Lung (tissue), 17 donors: ENCODE measurements at places on chromosomes 11 and 22. TPM values are rescaled to one million over a fixed set of nuclear protein-coding genes. Genes with fewer than 3 reads are reported as not detected.

Gene GLYATL1B
- total RNA-seq = not detected

Gene SLC1A2
- total RNA-seq = 1.6 TPM

Gene BTBD18
- total RNA-seq = not detected

Gene RPLP2
- 441 TPM for total RNA-seq

Gene LDHAL6A
- not detected for total RNA-seq

Gene OR8G5
- total RNA-seq = 0.34 TPM

Gene MMP1
- 3.1 TPM for total RNA-seq

Gene DDTL
- total RNA-seq = 0.37 TPM

- DNase-seq = no peak
These were observed 41.6 kb downstream of the F2 start for GRCh38 chr11:46760429-46761128.

DNA sequence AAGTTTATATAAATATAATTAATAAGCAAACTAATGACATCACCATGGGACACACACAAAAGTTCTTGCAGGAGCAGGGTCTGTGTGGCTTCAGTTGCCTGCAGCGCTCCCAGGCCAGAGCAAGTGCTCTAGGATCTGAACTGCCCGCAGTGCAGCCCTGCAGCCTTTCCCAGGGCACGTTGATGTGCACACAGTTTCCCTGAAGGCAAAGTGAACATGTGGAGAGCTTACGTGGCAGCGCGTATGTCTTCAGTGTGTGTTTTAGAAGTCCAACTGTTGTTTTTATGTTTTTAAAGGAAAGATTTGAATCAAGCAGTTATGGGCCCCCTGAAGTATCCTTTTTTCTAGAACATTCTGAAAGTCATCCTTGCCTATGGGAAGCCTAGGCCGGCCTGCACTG lies 1.2 kb upstream of the TIGD3 start:
- no peak for DNase-seq

GRCh38 chr22:47092896-47093311 lies 330.5 kb downstream of the TBC1D22A start:
- peak; percentile 43 for DNase-seq

- DNase-seq = peak; percentile 7
These were observed 5.3 kb downstream of the OR51F2 start for GRCh38 chr11:4826425-4826824.

DNA sequence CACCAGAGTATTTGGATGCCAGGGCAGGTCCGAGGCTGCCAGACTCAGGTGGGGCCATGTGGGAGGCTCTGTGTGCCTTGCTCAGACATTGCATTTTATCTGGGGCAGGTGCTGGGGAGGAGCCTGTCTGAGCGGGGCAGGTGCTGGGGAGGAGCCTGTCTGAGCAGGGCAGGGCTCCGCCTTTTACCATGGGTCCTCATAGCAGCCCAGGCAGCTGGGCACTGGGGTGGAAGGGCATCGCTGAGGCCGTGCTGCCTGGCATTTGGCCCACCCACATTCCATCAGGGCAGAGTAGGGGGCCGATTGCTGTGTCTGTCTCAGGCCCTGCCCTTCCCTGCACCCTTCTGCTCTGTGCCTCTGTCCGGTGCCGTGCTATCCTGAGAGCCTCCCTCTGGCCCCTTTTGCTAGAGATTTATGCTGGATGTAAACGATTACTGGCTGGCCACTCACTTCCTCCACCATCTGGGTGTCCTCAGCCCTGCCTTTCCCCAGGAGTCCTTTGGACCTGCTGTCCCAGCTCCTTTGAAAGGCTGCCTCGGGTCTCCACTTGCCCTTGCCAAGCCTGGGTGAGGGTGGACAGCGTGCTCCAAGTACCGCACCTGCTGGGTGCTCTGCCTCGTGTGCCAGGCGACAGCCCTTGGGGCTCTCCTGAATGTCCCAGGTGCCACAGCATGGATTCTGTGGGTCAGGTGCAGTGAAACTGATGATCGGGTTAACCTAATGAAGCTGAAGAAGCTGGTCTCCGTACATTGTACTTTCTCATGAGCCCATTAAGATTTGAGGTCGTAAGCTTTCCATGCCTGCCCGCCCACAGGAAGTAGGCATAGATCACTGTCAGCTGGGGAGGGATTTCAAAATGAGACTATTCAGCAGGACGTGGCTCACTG lies 281.6 kb downstream of the TBC1D22A start:
- peak; percentile 31 for DNase-seq

DNA sequence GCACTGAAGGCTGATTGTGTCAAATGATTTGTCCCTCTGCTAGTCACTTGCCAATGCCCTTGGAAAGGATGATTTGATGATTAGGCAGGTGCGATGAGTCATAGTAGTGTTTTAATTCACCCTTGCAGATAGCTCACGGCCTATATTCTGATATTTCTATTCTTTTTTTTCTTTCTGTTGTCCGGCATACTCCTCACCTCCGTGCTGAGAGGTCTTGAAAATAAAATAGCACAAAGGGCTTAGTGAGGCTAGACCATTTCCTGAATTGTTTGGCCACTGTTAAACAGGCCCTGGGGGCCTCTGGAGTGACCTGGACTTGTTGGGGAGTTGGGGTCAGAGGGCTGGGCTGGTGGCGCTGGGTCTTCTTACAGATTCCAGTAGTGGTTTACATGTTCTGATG lies 99.8 kb downstream of the ZBTB16 start:
- no peak for DNase-seq

GRCh38 chr11:121198491-121198890 lies 94.1 kb upstream of the SC5D start:
- no peak for DNase-seq

DNA sequence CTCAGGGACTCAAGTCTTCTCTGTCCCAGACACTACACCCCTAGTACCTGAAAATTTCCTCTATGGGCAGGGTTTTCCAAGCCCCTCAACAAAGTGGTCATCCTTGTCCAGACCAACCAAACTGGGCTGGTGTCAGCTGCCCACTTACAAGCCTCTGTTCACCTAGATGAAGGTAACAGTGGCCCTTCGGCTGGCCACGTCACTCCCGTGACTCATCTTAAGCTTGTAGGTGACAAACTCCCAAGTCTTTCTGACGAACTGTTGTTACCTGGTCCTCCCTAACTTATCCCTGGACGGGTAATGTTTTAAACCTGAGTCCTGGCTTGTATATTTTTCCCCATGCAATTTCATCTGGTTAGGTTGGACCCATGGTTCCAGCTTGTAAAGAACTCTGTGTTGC lies 4.7 kb downstream of the CXCR5 start:
- no peak for DNase-seq

GRCh38 chr11:119473226-119473625 lies 50.3 kb upstream of the THY1 start:
- no peak for DNase-seq

DNA sequence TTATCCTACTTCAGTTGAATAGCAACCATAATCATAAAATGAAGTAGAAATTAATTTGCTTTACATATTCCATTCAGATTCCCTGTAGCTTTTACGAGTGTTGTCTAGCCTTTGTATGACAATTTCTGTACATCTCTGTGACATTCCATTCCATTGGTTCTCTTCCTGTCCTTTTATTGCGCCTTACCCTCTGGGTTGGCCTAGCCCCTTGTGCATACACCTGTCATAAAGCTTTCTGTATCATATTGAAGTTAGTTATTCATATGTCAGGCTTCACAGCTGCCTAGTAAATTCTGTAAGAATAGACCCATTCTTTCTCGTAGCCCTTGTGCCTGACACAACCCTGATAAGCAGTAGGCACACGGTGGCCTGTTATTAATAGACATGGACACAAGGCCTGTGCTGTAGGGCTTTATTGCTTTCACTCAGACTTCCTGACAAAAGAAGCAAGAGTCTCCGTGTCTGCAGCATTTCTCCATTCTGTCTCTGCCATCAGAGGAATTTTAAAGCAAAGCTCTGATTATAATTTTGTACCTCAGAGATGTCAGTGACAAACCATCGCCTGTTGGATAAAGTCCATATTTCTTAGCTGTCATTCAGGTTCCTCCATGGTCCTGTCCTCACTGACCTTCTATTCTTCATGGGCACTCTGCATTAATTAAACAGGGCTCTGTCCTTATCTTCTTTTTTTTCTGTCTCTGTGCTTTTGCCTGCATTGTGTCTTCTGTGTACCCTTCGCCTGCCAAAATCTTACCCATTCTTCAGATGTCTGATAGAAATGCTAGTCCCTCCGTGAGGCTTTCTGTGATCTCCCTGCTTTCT lies 49.4 kb downstream of the BID start:
- no peak for DNase-seq

DNA sequence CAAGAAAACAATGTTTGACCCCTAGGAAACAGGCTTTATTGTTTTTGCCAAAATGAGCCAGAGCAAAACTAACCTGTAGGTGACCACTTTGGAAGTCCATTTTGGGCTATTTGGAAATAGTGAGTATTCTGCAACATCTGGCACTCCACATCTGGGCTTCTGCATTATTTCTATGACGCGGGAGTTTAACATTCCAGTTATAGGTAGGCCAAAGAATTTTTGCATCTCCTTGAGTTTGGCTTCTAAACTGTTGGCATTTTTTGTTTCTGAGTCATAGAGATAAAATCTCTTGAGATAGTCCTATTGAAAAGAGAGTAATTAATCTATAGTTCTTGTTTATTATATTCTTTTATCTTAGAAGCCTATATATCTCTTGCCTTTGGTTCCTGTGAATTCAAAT lies 2.9 kb downstream of the MMP7 start:
- DNase-seq = no peak

- no peak for DNase-seq
These were observed 374.6 kb downstream of the INSC start for GRCh38 chr11:15489281-15489680.

DNA sequence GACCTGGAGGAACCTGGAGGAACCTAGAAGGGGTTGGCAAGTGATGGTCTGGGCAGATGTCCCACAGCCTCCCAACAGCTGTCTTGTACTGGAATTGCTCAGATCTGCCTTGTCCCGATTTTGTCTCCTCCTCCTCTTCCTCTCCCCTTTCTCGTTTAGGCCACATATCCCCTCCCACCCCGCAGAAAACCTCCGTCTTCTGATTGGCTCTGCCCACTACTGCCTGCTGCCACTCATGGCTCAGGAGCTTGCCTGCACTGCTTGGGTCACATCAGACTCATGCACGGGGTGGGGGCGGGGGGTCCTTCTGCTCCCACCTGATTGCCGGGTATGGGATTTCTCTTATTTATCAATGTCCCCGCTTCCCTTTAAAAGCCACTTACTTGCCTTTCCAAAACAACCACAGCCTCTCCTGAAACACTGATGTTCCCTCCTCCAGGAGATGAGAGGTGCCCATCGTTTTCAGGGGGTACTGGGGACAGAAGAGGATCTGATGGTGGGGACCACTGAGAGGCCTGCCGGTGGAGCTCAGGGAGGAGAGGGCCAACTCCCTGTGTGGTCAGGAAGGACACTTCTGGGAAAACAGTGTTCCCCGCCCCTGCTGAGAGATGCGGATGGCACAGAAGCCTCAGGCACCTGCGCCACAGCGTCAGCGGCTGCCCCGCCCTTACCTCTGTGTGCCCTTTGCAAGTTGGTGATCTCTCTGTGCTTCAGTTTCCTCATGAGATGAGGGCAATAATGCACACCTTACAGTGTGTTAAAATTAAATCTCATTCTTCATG lies 14.7 kb downstream of the TOM1 start:
- no peak for DNase-seq

DNA sequence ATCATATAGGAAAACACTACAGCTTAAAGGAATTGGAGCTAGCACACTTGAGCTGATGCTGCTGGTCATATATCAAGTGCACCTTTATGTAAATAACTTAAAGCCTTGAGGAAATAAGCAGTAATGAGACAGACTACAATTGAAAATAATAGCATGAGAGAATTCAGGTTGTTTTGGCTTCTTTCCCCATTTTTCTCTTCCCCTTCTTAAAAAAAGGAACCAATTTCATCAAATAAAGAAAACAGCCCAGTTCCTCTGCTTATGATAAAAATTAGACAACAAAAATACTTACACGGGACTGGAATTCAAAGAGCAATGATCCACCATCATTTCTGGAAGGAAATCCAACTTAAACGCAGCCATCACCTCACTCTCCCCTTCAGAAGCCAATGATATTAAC lies 50.2 kb upstream of the RAPSN start:
- DNase-seq = no peak

- DNase-seq = no peak
These were observed 339.2 kb downstream of the TENM4 start for GRCh38 chr11:79101656-79102055.

- DNase-seq = no peak
These were observed 28.9 kb upstream of the RAB1B start for GRCh38 chr11:66239511-66239910.

DNA sequence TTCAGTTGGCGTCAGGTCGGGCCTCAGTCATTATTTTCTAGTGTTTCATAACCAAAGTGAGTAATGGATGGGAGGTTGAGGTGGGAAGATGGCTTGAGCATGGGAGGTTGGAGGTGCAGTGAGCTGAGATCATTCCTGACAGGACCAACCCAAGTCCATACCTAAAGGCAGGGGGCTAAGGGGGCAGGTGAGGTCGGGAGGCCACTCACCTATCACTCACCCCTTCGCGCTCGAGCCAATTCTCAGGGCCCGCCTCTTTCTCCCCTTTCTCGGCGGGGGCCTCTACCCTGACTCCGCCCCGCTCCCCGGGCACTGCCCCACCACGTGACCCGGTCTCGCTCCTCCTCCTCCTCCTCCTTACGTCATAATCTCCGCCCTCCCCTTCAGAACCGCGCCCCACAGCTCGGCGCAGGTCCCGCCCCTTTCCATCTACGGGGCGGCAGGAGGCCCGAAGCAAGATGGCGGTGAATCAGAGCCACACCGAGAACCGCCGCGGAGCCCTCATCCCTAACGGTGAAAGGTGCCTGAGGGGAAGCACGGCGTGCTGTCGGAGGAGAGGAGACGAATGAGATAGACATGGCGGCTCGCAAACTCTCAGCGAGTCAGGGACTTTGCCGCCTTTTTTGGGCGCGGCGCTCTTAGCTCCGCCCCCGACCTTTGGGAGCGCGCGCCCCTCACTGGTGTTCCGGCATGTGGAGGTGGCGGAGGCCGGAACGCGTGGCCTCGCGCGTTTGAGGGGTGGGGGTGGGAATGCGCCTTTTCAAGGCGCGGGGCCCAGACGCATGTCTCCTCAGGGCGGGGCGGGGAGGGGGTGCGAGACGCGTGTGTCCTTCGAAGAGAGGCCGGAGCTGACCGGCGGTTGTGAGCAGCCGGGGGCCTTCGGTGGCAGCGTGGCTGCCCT lies at the start of gene WBP2NL:
WBP2NL (plus strand) TSS at position 428 of the 901 bp plus-strand sequence; CDS start at position 459, 31 bp downstream.
- DNase-seq = peak; percentile 67

DNA sequence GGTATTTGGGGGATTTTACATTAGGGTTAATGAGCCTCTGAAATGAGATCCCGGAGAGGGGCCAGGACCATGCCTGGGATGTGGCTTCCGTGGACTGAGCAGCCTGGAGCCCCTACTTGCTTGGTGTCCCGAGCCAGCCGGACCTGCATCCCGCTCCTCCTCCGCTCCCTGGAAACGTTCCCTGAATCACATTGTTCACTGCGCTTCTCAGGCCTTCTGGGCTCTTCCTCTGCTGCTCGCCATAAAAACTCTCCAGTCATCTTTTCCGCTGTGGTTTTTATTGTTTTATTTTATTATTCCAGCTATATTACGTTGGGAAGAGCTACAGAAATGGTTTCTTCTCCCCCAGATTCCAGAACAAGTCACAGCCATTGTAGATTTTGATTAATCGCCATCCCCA lies 13.3 kb upstream of the KCNQ1OT1 start:
- no peak for DNase-seq
